ENCODE measurements at places on chromosomes 2 and 18. TPM values are rescaled to one million over a fixed set of nuclear protein-coding genes. Genes with fewer than 3 reads are reported as not detected.

DNA sequence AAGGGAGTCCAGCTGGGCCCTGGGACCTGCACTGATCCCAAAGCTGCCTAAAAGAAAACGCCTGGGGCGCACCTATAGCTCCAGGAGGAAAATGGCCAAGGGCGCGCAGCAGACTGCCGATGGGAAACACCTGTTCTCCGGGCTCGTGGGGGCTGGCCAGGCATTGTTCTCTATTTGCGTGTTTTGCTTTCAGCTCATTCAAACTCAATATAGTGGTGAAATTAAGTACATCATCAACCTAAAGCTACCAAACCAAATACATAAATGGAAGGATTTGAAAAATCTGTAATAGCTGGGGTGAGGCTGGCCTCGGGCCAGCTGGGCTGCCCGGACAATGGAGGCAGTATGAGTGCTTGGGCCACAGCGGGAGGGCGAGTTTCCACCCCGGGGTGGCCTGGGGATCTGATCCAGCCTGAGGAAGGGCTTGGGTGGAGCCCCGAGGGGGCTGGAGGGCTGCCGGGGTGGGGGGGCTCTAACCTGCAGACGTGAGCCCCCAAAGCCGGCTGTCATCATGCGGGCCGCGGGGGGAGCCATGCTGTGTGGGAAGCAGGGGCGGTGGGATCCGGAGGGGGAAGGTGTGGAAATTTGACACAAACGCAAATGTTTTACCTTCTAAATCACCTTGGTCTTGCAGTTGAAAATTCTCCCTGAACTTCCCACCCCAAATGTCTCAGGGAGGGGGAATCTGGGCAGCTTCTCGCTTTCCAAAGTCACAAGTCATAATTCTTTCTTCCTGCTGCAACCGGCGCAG is 77.6 kb downstream of the ASB1 start:
- no peak overlapping the region for H3K4me3 ChIP-seq
- H3K36me3 ChIP-seq: no peaks in the 10 kb centered on the region
- no peak for DNase-seq
- no peaks in the 10 kb centered on the region for H3K27me3 ChIP-seq
- H3K4me1 ChIP-seq: no peaks in the 10 kb centered on the region

GRCh38 chr2:127853671-127854070 is 4.3 kb downstream of the POLR2D start:
- peaks cover 48% of the 10 kb centered on the region for H3K4me1 ChIP-seq
- H3K27ac ChIP-seq: peak overlapping the region; percentile 3
- DNase-seq: no peak

DNA sequence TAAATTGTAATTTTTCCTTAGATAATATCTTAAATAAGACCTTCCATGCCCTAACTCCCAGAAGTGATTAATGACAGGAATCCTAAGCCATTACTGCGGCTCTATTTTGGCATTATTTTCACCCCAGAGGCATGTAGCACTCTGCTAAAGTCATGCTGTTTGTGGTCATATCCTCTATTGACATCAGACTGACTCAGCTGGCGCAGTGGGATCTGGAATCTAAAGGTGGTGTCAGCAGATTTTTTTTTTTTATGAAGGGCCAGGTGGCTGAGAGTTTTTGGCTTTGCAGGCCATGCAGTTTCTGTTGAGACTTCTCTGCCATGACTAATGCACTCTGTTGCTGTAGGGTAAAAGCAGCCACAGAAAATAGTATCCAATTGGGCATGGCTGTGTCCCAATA is 64.1 kb upstream of the ACVR1C start:
- no peak overlapping the region for H3K27ac ChIP-seq
- H3K4me3 ChIP-seq: no peak overlapping the region
- DNase-seq: no peak
- H3K4me1 ChIP-seq: no peaks in the 10 kb centered on the region

GRCh38 chr2:159069229-159069628 is 100.8 kb downstream of the TANC1 start:
- H3K27me3 ChIP-seq: no peaks in the 10 kb centered on the region
- H3K36me3 ChIP-seq: no peaks in the 10 kb centered on the region
- H3K4me3 ChIP-seq: no peak overlapping the region
- no peaks in the 10 kb centered on the region for H3K4me1 ChIP-seq
- DNase-seq: no peak

DNA sequence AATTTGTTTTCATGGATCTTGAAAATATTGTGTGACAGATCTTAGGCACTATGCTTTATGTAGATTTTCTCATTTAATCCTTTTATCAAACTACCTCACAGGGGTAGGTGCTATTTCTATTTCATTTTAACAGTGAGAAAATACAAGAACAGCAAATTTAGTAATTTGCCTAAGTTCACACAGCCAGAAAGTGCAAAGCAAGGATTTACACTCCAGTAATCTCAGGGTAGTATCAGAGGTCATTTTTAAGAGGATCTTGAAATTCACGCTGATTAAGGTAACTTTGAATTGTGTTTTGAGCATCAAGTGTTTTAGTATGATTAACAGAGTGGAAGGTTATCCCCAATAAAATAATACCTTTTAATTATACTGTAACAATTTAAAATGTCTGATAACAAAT is 10.1 kb upstream of the KCNJ3 start:
- H3K4me1 ChIP-seq: no peaks in the 10 kb centered on the region
- no peak for DNase-seq
- H3K36me3 ChIP-seq: no peaks in the 10 kb centered on the region
- no peak overlapping the region for H3K4me3 ChIP-seq
- no peaks in the 10 kb centered on the region for H3K27me3 ChIP-seq
- H3K27ac ChIP-seq: no peak overlapping the region

- peak; percentile 58 for DNase-seq
- H3K27ac ChIP-seq: peak overlapping the region; percentile 100
- H3K4me1 ChIP-seq: peaks cover 78% of the 10 kb centered on the region
- H3K36me3 ChIP-seq: peaks cover 4% of the 10 kb centered on the region
These were observed 37.8 kb downstream of the PCBP1 start for GRCh38 chr2:70124983-70125480.

DNA sequence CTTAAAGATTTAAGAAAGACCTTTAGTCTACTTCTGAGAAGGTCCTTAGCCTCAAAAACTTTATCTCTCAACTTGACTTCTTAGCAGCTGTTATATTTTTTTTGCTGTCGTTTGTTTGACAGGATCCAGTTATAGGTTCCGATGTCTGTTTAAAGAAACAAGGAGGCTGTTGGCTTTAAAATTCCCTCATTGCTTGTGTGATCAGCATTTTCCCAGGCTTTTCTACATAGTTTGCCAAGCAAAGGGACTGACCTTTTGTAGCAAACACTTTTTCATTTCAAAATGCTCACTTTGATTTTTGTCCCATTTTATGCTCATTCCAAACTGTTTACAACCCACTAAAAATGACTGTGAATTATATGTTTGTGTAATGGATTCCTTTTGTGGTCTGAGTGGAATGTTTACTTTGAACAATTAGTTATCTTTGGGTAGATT is 394.9 kb downstream of the ARHGAP15 start:
- H3K36me3 ChIP-seq: peaks cover 54% of the 10 kb centered on the region
- peak overlapping the region; percentile 2 for H3K27ac ChIP-seq
- no peaks in the 10 kb centered on the region for H3K27me3 ChIP-seq

DNA sequence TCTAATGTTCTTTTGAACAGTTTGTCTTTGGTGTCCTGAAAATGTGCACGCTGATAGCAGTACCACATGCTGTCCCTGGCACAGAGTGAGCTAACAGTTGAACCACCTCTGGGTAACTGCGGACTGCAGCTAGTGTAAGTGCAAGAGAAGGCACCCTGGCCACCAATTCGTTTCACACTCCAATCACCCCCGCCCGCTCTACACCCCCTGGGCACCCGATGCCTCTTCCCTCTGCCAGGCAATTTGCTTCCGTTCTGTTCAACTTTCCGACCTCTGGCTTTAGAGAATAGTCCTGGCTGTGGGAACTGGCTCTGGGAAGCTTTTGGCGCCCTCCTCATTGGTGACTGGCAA is 1.4 kb downstream of the DOCK10 start:
- H3K4me1 ChIP-seq: peaks cover 60% of the 10 kb centered on the region
- peaks cover 63% of the 10 kb centered on the region for H3K36me3 ChIP-seq
- DNase-seq: peak; percentile 41
- H3K4me3 ChIP-seq: peak overlapping the region; percentile 98

- H3K4me1 ChIP-seq: no peaks in the 10 kb centered on the region
- no peak for DNase-seq
- no peaks in the 10 kb centered on the region for H3K27me3 ChIP-seq
- no peak overlapping the region for H3K27ac ChIP-seq
- no peaks in the 10 kb centered on the region for H3K36me3 ChIP-seq
These were observed 69.3 kb downstream of the LBH start for GRCh38 chr2:30300456-30301221.

DNA sequence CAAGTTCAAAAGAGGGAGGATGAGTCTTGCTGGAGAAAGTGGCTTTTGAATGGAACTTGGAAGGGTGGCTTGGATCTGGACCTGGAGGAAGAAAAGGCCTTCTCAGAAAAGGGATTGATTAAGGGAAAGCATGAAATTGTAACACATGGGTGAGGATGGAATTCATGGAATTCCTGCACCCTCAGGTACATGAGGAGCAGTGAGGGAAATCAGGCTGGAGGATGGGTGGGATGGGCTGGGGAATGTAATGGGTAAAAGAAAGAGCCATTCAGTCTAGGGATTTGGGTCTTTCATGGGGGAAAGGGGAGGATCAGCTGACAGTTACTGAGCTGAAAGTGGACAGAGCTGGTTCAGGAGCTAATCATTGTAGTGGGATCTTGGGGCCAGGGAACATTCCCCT is 51.2 kb upstream of the HAAO start:
- DNase-seq: no peak
- H3K27ac ChIP-seq: no peak overlapping the region
- H3K4me1 ChIP-seq: no peaks in the 10 kb centered on the region

DNA sequence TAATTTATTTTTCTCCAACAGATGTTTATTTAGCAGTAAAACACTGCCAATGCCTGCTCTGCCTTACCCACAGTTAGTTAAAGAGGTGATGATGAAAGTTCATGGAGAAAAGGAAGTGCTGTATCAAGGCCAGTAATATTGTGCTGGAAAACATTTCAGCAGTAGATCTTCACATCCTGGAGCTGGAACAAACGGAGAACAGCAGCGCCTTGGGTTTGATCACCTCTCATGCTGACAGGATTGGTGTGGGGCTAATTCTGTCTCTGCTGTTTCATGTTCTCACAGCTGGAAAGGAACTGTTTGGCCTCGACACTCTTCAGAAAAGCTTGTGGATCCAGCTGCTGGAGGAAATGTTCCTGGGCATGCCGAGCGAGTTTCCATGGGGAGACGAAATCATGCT is 61.5 kb upstream of the RPE start:
- no peak overlapping the region for H3K4me3 ChIP-seq
- no peaks in the 10 kb centered on the region for H3K4me1 ChIP-seq
- H3K27ac ChIP-seq: no peak overlapping the region
- H3K27me3 ChIP-seq: peaks cover 4% of the 10 kb centered on the region

DNA sequence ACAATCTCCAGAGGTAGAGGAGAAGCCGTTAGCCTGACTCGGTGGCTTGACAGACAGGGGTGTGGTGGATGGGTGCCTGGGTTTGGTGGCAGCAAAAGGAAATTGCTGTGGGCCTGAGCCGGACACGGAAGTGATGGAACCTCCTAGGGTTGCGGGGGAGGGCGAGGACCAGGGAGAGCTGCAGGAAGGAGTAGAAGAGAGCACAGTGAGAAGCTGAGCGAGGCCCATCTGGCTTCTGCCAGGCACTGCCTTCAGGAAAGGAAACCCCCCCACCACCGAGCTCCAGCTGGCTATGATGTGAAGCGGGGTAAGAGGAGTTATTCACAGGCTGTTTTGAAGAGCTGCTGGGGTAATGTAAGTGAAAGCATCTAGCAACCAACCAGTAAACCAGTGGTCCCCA is 134.6 kb downstream of the TSN start:
- H3K4me3 ChIP-seq: no peak overlapping the region
- no peaks in the 10 kb centered on the region for H3K4me1 ChIP-seq
- no peaks in the 10 kb centered on the region for H3K27me3 ChIP-seq
- no peak for DNase-seq
- no peak overlapping the region for H3K27ac ChIP-seq

DNA sequence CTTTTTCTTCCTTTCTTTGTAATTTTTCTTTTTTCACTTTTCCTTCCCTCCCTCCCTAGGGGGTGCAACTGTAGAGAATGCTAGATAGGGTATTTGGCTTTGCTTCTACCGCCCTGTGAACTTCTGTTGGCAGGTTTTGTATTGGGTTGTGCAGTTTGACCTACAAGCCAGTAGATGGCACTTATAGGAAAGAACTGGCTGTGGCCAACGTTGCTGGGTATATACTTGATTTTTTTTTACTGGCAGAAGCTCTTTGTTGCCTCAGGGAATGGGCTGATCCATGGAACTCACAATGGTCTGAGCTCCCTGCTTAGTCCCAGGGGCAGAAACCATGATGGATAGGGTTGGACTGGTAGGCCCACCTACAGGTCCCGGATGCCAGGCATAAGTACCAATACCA is 1019.5 kb upstream of the LRRTM1 start:
- no peaks in the 10 kb centered on the region for H3K4me1 ChIP-seq
- H3K4me3 ChIP-seq: no peak overlapping the region
- no peak overlapping the region for H3K27ac ChIP-seq
- no peak for DNase-seq
- H3K36me3 ChIP-seq: no peaks in the 10 kb centered on the region

DNA sequence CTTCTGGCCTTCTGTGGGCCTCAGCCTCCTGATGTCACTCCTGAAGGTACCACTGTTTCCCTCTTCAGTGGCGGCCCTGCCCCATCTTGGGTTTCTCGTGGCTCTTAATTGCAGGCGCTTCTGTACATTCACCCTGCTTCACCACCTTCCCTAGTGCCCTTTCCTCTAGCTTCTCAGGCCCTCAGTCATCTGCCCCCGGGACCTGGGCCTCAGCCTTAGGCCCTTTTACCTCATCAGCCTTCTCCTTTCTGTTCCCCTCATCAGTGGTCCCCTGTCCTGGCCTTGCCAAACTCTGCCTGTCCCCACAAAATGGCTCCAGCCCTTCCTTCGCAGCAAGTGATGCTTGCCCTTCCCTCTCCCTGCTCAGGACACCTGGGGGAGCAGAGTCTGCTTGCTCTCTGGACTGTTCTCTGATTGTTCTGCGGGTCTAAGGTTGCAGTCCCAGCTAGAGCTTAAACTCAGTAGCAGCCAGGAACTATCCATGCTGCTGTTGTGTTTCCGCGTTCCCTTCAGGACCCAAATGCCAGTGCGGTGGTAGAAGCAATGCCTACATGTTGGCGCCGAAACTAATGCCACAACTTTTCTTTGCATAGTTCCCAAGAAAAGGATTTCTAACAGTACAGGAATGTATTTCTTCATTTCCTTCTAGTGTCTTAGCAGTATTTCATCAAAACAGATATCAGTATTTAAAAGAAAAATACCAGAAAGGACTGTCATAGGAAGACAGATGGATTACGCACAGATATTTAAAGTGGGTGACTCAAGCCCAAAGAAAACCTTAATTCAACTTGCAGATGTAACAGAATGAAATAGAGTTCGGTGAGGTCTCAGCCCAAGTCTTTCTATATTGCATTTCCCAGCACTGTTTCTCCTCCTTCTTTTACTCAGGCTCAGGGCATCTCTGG is 7.5 kb downstream of the ASB1 start:
- no peak for DNase-seq
- no peak overlapping the region for H3K4me3 ChIP-seq
- H3K4me1 ChIP-seq: peaks cover 25% of the 10 kb centered on the region
- no peak overlapping the region for H3K27ac ChIP-seq
- no peaks in the 10 kb centered on the region for H3K27me3 ChIP-seq

The GNLY gene
- total RNA-seq: 75.5 TPM

The SEMA4C gene
- total RNA-seq: 35.4 TPM

The TM4SF20 gene
- not detected for total RNA-seq

Measured in activated CD4-positive, alpha-beta T cell treated with anti-CD3 and anti-CD28 coated beads, Interleukin-2, amount 10 ng/mL, durations not matched to agents 7 days and 5 days (primary cell).